ENCODE measurements at places on chromosomes 5 and 9.

DNA sequence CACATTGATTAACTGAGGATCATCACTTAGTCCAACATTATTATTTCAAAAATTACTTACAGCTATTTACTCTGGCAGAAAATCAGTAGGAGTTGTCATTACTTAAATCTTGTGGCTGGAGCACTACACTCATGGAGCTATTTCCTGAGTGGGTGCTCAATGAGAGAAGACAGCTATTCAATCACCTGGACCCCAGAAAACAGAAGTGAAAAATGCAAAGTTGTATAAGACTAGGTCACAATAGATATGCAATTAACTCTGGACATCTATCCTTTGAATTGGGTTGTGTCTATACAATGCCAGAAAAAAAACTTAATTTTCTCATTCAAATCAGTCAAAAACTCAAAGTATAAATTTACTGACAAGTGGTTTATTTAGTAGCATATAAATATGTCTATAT lies 340.9 kb downstream of the EFNA5 start:
- no peak for DNase-seq

DNA sequence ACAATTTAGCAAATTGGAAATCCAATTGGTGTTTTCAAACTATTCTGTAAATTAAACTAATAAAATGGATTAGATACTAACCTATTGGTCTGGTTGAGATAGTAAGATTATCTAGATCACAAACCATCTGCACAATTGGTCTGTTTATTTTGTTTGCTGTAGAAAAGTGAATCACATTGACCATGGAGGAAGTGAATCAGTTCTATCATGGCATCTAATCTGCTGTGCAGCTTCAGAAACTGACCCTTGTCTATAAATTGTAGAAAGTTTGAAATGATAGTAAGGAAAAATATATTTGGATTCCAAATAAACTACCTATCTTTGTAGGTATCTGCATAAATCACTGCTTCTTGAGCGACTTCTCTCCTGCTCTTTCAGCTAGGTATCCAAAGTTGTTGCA lies 1865.4 kb downstream of the MAT2B start:
- no peak for DNase-seq

GRCh38 chr9:81193362-81194339 lies 495.7 kb downstream of the TLE1 start:
- no peak for DNase-seq

DNA sequence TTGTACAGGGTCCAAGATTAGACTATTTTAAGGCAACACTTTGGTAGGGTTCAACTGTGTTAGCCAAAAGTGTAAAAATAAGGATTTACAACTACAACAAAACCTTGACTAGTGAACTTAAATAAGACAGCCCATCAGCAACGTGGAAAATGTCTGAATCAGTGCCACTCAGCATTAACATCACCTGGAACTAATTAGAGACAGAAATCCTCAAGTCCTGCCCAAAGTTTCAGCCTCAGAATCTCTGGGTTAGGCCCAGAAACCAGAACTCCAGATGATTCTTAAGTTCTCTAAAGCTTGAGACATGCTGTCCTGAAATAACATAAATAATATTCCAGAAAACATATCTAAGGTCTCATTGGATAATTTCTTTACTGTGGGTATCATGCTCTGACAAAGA lies 118.6 kb downstream of the SEMA6A start:
- peak; percentile 66 for DNase-seq

- DNase-seq, result no peak
These were observed 23.8 kb upstream of the LRRC14B start for GRCh38 chr5:167511-167910.

DNA sequence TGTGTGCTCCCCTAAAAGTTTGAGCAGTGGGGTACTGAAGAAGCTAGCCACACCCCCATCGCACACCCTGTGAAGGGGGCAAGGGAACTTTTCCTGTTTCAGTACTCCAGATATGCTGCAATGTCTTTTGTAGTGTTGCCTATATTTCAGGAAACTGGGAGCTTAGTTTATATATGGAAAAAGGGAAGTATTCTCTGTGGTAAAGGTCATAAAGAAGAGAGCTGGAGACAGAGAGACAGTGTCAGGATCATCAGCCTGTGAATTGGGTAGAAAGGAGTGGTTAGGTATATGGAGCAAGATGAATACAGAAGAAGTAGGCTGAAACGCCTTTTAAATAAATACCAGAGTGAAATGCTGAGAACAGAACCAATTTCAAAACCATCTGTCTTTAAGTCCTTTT lies 82.2 kb upstream of the C9orf72 start:
- no peak for DNase-seq

DNA sequence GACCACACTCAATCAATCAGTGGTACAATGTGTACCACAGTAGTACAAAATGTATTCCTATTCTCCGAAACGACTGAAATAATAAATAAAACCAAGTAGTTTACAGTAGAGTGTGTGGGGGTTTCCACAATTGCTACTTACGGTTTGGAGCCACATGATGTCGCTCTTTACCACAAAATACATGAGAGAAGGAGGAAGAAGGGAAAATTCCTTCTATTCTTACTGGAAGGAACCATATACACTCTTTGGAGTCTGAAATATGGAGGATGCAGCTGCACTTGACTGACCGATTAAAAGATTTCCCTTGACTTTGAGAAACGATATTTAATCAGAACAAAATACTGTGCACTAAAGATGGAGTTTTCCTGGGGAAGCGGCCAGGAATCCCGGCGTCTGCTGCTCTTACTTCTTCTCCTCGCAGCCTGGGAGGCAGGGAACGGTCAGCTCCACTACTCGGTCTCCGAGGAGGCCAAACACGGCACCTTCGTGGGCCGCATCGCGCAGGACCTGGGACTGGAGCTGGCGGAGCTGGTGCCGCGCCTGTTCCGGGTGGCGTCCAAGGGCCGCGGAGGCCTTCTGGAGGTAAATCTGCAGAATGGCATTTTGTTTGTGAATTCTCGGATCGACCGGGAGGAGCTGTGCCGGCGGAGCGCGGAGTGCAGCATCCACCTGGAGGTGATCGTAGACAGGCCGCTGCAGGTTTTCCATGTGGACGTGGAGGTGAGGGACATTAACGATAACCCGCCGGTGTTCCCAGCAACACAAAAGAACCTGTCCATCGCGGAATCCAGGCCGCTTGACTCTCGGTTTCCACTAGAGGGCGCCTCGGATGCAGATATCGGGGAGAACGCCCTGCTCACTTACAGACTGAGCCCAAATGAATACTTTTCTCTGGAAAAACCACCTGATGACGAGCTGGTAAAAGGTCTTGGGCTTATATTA lies at the start of gene PCDHA4:
TSS of gene PCDHA4 (plus strand) at position 235 of the 942 bp plus-strand sequence.
- peak; percentile 9 for DNase-seq

GRCh38 chr9:14479163-14479560 lies 165.2 kb upstream of the NFIB start:
- no peak for DNase-seq

GRCh38 chr9:9498846-9499245 lies 1114.0 kb downstream of the PTPRD start:
- DNase-seq, result no peak

DNA sequence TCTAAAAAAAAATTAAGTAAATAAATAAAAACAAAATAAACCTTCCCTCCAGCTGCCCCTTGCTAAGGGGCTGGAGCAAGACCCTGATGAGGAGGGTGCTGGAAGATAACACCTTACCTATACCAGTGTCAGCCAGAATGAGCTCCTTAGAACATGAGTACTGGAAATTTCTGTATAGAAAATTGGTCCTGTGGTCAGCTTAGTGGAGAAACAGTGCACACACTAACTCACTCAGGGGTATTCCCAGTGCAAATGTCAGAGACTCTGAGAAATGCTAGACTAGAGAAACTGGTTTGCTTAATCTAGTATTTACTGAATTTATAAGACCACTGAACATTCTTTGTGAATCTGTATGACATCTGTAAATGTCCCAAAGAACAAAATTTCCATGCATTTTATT lies 62.1 kb upstream of the CTXN3 start:
- DNase-seq, result no peak

DNA sequence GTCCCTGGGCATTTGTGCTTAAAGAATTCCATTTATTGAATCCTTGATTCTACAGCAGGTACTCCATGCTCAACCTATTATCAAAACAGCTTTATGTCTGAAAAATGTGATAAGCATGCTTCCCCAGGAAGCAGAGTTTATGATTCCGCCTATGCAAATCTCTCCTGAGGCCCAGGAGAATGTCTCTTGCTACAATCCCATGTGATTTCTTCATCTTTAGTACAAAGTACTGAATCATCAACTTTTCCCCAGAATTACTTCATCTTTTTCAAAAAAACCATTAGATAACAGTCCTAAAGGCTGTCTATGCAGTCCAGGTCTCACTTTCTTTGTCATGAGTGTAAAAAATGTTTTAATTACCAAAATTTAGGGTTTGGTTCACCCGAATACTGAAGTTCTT lies 130.2 kb upstream of the ADAMTSL1 start:
- DNase-seq, result peak; percentile 52

GRCh38 chr5:149273950-149274349 lies 2.3 kb downstream of the AFAP1L1 start:
- DNase-seq, result no peak

GRCh38 chr9:76516350-76516749 lies 57.4 kb downstream of the GCNT1 start:
- no peak for DNase-seq

- no peak for DNase-seq
These were observed 64.4 kb upstream of the WWC1 start for GRCh38 chr5:168227001-168227400.

DNA sequence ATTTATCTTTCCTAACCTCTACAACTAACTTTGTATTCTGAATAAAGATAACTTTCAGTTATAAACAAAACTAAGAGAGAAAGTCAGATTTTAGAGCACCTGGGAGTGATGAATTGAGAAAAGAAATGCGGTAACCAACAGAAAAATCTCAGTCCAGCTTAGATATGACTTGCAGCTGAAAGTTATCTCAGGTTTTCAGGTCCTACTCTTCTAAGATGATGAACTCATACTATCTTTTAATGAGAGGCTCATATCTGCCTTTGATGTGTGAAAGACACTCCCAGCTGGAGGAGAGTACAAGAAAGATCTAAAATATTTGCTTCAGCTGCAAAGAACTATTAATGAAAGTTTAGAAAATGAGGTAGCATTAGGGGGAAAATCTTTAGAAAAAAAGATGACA lies 190.5 kb downstream of the DENND1A start:
- no peak for DNase-seq

DNA sequence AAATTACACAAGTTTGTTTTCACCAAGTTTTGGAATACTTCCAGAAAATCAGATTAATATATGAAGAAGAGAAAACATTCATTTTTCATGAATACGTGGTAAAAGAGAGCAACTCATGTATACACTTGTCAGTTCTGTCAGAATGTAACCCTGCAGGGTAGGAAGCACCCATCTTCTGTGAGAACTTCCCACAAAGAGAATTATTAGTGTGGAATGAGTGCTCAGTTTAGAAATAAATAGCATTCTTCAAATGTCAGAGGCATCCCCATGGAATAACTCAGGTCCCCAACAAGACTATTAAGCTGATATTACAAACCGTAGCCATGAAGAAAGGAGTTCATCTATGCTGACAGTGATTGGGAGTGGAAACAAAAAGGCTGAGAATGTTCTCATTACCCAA lies 45.2 kb downstream of the EPB41L4A start:
- no peak for DNase-seq

GRCh38 chr5:56552612-56553268 lies 262.6 kb upstream of the MAP3K1 start:
- DNase-seq, result peak; percentile 14

GRCh38 chr9:3074247-3074646 lies 230.4 kb upstream of the PUM3 start:
- no peak for DNase-seq

DNA sequence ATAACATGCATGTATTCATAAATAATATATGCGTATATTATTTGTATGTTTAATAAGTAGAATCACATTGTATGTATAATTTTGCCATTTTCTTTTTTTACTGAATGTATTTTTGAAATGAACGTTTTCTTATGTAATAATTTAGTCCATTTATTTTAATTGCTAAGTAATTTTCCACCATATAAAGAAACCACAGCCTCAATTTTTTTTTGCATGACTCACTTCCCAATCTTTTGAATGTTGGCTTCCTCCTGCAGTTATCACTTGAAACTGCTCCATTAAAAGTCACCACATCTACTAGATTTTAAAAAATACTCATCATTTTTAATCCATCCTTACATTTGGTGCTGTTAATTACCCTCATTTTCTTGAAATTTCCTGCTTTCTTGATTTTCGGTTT lies 363.3 kb upstream of the MEF2C start:
- DNase-seq, result no peak

DNA sequence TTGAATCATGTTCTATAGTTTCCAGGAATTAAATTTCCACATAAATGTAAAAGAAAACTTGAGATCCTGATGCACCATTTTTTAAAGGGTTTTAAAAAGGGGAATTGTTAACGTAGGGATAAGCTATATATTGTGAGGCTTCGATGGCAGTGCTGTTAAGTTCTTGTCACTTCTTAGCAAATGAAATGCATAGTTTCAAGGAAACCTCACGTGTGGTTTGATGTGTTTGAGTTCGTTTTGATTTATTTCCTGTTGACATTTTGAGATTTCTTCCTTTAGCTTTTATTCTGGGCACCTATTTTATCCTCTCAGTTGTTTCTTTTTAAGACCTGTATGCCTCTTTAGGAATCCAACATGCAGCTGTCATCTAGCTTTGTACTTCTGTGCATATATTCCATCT lies 301.0 kb downstream of the DOCK8 start:
- DNase-seq, result no peak

DNA sequence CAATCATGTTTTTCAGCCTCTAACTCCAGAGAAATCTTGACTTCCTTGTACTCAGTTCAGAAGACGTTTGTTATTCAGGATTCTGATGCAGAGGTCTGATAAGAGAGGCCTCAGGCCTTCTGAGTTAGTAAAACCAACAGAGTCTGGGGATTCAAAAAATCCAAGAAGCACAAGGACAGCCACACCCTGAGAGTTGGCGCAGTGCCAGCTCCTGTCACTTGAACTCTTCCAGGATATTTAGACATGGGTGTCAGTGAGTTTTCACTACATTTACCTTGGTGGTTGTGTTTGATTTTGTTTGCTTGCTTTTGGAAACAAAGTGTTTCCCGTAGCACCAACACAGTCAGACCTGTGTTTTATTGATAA lies 41.6 kb upstream of the PDE8B start:
- no peak for DNase-seq

GRCh38 chr5:7916171-7916804 lies 47.3 kb downstream of the MTRR start:
- DNase-seq, result peak; percentile 14

- no peak for DNase-seq
These were observed 23.0 kb upstream of the PPP1R26 start for GRCh38 chr9:135456436-135457104.

DNA sequence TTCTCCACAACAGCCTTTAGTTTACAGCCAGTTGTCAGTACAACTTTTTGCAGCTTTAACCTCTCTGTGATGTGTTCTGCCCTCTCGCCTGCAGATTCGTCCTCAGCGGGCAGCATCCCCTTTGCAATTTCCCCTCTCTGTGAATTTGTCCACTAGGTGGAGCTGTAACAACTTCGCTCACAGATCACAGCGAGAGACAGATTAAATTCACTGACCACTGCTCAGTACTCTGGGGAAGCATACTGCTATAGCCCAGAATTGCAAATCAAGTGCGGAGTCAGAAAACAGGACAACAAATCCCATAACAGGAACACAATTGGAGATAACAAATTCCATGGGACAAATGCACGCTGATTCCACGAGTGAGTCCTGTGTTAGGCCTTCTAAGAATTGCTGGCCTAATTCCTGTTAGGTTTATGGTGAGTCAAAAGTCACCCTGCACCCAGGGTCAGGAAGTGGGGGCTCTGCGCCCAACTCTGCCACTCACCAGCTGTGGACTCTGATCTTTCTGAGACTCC lies 2124.9 kb downstream of the MAT2B start:
- peak; percentile 9 for DNase-seq

- no peak for DNase-seq
These were observed 55.6 kb upstream of the PCSK5 start for GRCh38 chr9:75834878-75835277.

All from AG10803 (cell line).